NCI-H2081 (cell line): ENCODE measurements at places on chromosomes 1 and 21.

DNA sequence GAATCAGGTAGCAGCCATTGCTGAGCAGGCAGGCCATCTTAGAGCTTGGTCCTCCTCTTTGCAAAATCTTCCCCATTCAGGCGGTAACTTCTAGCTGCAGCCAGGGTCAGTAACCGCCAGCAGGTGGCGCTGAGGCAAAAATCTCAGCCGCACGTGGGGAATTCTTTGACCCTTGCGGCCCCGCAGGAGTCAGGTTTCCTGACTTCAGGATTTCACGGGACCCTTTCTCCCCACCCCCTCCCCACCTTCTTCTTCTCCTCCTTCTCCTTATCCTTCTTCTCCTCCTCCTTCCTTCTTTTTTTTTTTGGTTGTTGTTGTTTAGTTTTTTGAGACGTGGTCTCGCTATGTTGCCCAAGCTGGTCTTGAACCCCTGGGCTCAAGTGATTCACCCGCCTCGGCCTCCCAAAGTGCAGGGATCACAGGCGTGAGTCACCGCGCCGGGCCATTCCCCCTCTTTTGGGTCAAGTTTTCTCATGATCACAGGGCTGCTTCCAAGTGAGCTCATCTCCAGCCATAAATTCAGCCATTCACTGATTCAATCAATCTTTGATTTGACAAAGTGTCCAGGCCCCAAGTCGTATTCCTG is 33.4 kb upstream of the TENT5B start:
- peak; percentile 49 for DNase-seq

DNA sequence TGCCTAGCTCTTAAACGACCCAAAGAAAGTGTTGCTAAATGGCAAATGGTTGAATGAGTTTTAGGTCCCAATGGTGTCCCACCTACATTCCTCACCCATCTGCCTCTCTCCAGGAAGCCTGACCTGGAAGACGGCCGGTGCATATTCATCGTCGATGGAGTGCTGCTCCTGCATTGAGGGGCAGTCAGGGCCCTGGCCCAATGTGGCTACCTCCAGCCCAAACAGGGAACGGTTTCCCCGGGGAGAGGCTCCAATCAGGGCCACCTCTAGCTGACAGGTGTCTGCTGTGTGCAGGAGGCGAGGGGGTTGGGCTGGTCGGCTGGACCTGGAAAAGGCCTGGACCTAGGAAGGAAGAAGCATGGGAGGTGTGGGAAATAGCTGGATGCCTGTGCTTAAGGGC is 1.6 kb downstream of the GLMP start:
- DNase-seq, result no peak

DNA sequence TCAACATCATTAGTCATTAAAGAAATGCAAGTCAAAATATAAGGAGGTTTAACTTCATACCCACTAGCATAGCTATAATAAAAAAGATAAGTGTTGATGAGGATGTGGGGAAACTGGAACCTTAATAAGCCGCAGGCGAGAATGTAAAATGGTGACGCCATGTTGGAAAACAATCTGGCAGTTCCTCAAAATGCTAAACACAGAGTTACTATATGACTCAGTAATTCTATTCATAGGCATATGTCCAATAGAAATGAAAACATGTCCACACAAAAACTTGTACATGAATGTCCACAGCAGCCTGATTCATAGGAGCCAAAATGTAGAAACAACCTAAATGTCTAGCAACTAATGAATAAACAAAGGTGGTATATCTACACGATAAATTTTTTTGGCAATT is 23.2 kb downstream of the DDX59 start:
- no peak for DNase-seq

DNA sequence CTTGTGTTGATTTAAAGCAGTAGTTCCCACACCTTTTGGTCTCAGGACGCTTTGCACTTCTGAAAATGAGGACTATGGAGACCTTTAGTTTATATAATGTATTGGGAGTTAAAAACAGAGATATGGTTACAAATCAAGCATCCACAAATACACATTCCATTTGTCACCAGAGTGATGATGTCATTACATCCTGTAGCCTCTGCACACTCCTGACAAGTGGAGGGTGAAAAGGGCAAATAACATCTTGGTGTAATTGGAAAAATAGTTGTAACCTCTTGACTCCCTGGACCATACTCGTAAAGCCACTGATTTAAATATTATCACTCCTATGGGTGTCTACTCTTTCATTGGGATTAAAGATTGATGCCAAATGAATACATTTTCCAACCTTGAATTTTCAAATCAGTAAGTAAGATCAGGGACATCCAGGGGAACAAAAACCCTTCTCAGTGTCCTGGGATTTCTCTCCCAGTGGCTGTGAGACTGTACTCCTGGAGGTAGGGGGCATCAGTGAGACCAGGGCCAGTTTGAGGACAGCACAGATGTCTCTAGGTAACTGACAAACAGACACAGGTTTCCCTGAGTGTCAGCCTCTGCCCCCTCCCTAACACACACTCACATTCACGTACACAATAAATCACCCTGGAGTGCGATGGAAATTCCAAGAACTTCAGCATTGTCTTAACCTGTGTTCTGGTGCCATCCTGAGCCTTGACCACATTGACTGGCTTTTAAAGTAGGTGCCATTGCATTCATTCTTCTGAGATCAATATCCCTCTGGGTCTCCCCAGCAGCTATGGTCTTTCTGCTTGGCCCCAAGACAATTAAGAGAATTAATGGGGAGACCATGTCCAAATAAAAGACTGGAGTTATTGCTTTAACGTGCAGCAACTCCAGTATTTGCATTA is 63.0 kb downstream of the NR5A2 start:
- DNase-seq, result no peak

DNA sequence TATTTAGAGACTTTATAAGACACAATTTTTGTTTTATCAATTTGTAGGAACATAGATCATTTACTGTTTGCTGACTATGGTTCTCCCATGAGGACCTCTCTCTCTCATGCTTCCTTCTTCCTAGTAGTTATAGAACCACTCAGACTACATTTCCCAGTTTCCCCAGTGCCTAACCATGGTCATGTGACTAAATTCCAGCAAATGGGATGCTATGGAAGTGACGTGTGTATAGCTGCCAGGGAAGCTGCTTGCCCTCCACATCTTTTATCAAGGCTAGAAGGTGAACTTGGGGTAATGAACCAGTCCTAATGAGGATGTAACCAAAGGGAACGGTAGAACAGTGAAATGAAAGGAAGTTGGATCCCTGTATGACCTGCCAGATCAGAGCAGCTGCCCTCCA is 184.0 kb downstream of the MIS18A start:
- no peak for DNase-seq
